Astrocyte of the hippocampus (primary cell): ENCODE measurements at places on chromosomes 4 and X.

GRCh38 chrX:13470685-13470977 lies 98.8 kb upstream of the EGFL6 start:
- DNase-seq = no peak

DNA sequence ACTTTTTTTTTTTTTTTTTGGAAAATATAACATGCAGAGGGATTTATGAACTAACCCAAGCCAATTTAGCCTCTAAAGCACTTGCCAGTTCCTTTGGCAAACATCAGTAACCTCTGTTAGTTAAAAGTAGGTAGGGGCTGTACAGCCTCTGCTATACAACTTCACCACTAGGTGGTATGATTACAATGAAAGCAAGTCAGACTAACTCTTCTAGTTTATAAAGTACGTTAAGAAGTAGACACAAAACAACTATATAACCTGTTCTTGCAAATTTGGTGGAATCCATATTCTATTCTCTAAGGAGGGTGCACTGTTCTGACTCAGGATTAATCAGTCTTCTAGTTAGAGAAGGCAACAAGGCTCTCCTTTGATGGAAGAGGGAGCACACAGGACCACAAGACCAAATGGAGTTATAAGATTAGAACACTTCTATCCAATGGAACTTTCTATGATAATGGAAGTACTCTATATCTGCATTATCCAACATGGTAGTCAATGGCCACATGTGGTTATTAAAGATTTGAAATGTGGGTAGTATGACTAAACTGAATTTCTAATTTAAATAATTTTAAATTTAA lies 12.8 kb downstream of the AIMP1 start:
- peak; percentile 60 for DNase-seq

DNA sequence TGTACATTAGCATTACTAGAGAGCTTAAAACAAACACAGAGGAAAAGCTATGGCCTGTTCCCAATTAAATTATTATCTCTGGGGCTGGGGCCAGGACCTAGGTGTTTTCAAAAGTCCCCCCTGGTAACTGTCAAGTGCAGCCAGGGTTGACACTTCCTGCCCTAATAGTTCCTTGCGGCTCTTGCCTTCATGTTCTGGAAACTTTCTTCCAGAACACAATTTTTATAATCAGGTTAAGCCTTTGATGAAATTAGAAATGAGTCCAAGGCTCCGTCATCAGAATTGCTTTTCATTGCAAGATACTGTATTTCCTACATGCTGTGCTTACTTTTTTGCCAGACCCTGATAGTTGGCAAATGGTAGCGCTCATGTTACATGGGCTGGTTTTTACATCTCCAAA lies 229.6 kb downstream of the UNC5C start:
- DNase-seq = no peak

DNA sequence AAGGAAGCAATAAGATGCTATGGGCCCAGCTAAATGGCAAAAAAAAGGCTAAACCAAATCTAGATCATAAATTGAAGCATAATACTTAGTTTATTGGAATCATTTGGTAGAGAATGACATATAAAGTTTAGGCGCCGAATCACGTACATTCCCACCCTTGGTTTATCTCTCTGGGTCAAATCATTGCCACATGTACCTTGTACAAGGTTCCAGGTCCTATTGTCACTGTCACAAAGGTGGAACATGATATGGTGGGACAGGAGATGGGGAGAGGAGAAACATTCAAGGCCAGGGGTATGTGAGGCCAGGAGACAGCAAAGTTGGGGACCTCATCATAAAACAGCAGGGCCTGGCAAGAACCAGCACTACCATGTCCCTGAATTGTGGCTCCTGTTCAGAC lies 13.4 kb downstream of the MAML3 start:
- DNase-seq = no peak

DNA sequence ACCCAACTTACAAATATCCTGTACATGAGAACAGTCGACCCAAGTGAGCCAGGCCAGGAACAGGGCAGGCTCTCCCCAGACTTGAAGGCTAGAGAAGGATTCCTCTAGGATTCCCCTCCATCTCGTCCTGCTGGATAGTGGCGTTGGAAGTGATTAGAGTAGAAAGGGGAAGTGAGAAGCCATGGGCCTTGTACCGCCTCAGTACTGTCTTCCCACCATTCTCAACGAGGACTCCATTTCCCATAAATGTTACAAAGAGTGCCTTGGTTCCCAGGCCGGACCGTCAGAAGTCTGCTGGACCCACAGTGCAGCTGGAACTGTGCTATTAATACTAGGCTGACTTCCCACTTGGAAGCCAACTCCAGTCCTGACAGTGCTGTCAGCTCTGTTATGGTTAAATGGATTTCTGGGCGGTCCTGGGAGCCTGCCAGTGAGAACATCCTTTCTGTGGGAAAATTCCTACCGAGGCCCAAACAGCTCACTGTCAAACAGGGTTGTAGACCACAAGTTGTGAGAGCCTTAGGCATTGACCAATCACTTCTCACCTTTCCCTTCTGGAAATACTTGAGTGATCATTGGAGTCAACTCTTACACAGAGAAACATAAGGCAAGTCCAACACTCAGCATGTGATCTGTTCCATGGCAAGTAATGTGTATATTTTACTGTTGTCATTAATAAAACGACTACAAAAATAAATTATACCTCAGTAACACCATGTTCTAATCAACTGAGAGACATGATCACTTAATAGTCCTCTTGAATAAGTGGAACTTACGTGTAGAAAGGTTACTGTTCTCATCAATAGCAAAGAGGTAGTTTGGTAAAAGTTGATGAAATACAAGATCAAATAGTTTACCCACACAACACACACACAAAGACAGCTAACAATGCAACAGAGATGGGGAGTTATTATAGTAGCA lies 58.4 kb downstream of the AMELX start:
- peak; percentile 16 for DNase-seq

DNA sequence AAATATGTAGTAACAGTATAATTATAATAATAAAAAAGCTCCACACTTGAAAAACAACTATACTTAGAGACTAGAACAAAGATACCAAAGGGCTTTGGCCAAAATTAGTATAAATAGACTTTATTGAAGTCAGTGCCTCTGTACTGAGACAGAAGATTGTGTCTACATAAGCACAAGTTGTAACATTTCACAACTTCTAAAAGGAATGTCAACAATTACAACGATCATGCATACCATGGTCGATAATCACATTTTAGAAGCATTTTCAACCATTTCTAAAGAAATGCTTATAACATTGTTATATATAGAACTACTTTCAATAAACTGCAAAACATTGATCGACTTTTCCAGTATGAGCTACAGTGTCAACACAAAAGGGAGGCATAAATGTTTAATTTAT lies 57.0 kb downstream of the DHX15 start:
- DNase-seq = no peak

GRCh38 chrX:108494406-108495090 lies 54.9 kb downstream of the COL4A5 start:
- peak; percentile 6 for DNase-seq

GRCh38 chr4:121272526-121272925 lies 108.3 kb downstream of the QRFPR start:
- peak; percentile 59 for DNase-seq

DNA sequence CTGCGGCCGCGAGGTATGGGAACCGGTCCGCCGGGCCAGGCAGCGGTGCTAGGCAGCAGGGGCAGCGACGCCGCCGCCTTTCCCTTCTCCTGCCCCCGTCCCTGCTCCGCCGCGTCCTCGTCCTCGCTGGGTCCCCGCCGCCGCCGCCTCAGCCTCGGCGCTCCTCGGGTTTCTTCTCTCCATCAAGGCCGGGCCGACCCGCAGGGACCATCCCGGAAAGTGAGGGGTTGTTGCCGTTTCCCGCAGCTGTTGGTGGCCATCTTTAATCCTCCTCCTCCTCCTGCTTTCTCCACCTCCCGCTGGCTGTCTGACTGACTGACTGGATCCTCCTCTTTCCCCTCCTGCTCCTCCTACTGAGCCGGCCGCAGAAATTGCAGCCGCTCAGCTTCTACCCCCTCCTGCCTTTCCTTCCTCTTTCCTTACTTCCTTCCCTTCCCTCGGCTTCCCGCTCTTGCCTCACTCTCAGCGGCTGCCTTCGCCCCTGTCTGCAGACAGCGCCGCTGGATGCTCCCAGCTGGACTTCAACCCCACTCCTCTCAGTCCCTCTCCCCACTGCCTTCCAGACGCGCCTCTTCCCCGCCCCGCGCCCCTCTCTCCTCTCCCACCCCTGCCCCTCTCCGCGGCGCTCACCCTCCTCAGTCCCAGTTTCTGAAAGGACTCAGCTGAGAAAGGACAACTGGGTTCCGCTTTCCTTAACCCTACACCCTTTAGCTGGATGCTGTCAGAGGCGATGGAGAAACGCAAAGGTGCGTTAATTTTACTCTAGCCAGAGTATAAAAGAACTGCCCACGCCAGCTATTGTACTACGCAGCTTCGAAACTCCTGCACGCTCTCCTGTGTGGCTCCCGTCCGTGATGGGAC lies at the start of gene WDFY3:
TSS of gene WDFY3 (minus strand) at position 309 of the 861 bp plus-strand sequence. CDS start 106,099 bp downstream, outside the sequence.
- peak; percentile 94 for DNase-seq

DNA sequence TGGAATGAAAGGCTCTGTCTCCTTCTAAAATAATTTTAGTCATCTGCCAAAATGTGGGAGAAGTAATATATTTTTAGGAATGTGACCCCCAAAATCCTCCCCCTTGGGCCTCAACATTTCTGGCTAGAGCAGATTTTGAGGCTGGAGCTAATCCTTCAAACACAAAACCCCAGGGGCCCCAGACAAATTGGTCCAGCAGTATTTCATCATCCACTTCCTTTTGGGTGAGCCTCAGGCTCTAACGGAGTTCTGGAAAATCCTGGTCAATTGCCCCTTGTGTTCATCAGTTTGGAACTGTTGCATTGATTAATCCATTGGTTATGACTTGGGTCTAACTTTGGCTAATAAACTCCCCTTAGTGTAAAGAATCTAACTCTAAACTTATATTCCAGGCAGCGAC lies 67.4 kb upstream of the PCDH19 start:
- no peak for DNase-seq

DNA sequence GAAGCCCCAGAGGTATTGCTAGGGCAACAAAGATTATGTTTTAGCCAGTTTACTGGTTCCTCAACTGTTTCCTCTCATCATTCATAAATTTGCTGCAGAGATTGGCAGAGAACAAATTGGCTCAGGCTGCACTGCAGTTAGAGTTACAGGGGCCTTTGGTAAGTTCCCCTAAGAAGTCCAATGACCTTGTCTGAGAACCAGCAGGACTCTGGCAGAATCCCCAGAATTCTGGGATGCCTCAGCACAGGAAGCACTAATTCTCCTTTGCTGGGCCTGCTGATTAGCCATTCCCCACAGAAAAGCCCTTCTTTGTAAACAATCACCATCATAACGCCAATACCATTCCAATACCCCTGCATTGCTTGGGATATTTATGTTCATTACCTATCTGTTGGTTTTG lies 151.3 kb downstream of the USP46 start:
- DNase-seq = peak; percentile 24

DNA sequence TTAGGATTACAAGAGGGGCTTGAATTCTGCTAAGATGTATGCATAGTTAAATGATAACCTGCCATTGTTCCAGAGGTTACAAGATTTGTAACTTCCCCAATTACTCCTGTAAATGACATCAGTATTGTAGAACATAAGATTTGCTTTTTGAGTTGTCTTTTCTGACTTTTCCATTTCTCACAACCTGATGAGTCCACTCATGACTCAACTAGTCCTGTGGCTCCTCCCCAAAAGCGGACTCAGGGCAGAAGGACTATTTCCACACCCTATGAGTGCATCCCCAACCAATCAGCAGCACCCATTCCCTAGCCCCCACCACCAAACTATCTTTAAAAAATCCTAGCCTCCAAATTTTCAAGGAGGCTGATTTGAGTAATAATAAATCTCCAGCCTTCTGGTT lies 54.7 kb downstream of the HOPX start:
- no peak for DNase-seq

DNA sequence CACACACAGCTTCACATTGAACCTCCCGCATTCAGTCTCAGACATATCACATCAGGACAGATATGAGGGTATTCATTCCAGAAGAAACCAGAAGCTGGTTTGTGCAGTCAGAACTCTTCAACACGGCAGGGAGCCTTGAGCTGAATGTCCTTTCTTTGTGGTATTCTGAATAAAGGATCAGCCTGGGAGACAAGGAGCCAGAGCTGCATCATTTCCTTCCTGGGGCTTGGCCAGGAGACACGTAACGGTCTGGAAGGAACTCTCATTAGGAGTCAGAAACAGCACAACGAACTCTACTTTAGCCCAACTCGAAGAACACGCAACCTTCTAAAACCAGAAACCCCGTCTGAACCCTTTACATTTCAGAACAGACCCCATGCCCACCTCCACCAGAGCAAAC lies 46.4 kb downstream of the KDR start:
- DNase-seq = peak; percentile 93

GRCh38 chrX:48451708-48452107 lies 18.4 kb downstream of the SLC38A5 start:
- no peak for DNase-seq

DNA sequence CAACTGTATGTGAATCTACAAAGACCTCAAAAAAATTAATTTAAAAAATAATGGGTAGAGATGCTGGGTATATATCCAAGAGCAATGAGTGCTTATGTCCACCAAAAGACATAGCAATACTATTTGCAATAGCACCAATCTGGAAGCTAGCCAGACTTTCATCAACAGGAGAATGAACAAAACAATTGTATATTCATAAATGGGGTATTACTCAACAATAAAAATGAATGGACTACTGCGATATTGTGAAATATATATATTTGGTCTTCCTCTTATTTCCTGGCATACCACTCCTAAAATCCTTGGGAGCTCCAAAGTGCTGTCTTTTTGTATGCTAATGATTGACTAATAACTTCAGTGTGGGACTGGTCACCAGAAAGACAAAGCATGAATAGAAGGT lies 77.5 kb downstream of the MSN start:
- DNase-seq = no peak

DNA sequence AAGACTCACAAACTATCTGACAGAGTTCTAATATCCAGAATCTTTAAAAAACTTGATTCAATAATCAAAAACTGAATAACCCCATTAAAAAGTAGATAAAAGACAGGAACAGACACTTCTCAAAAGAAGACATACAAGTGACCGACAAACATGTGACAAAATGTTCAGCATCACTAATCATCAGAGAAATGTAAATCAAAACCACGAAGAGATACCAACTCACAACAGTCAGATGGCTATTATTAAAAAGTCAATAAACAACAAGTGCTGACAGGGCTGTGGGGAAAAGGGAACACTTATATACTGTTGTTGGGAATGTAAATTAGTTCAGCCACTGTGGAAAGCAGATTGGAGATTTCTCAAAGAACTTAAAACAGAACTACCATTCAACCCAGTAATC lies 138.1 kb upstream of the RASGEF1B start:
- DNase-seq = no peak

- DNase-seq = no peak
Measured at GRCh38 chrX:632366-633042, 1.9 kb downstream of the SHOX start.

DNA sequence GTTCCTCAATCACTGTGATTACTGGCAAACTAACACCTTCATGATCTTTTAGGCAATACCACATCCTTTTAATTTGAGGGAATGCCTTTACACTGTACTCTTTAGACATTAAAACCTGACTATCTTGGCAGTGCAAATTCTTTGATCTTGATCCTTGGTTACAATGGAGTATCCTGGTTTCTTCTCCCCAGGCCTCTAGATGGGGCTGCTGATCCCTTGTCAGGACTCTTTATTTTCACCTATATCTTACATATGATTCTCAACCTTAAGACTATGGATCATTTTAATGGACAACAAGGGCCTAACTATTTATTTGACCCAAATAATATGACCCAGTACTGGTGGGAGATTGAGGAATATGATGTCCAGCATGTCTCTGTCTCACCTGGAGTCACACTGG lies 1005.5 kb upstream of the INTU start:
- DNase-seq = peak; percentile 17
